ENCODE measurements at places on chromosomes 12 and 14.

DNA sequence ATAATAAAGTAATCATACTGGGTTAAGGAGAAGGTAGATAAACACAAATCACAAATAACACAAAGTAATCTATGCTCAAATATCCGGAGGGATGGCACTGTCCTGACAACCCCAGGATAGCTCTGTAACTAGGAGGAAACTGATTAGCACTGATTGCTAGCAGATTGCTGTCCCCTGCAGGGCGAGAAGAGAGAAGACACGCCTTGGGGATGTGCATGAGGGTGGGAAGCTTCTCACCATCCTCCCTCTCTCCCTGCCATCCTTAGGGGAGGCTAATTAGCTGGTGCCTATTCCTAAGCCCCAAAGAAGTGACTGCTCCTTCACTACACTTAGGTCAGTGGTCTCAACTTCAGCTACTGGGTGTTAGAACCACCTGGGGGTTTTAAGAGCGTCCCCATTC lies 27.0 kb upstream of the TMEM260 start:
- no peak for DNase-seq

DNA sequence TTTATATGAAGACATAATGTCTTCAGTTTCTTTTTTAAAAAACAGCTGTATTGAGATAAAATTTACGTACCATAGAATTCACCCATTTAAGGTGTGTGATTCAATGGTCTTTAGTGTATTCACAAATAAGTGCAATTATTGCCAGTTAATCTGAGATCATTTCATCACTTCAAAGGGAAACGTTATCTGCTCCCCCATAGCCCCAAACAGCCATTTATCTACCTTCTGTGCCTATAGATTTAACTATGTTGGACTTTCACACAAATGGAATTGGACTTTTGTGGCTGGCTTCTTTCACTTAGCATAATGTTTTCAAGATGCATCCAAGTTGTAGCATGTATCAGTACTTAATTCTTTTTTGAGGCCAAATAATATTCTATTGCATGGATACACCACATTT lies 9.7 kb downstream of the PNP start:
- DNase-seq = no peak

DNA sequence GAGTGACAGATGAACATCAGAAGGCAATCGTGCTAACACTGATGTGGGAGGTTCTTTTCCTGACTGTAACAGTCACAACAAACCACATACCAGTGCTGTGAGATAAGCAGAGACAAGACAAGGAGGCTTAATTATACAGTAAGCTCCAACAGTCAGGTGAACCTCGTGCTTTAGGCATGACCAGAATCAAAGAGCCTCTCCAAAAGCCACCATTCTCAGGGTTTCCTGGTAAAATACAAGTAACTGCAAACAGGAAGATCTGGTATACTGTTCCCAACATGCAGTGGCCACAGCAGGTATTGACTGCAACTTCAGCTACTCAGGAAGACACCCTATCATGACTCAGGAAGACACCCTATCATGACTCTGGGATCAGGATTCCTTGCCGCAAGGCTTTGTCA lies 47.3 kb upstream of the GTF2A1 start:
- no peak for DNase-seq

DNA sequence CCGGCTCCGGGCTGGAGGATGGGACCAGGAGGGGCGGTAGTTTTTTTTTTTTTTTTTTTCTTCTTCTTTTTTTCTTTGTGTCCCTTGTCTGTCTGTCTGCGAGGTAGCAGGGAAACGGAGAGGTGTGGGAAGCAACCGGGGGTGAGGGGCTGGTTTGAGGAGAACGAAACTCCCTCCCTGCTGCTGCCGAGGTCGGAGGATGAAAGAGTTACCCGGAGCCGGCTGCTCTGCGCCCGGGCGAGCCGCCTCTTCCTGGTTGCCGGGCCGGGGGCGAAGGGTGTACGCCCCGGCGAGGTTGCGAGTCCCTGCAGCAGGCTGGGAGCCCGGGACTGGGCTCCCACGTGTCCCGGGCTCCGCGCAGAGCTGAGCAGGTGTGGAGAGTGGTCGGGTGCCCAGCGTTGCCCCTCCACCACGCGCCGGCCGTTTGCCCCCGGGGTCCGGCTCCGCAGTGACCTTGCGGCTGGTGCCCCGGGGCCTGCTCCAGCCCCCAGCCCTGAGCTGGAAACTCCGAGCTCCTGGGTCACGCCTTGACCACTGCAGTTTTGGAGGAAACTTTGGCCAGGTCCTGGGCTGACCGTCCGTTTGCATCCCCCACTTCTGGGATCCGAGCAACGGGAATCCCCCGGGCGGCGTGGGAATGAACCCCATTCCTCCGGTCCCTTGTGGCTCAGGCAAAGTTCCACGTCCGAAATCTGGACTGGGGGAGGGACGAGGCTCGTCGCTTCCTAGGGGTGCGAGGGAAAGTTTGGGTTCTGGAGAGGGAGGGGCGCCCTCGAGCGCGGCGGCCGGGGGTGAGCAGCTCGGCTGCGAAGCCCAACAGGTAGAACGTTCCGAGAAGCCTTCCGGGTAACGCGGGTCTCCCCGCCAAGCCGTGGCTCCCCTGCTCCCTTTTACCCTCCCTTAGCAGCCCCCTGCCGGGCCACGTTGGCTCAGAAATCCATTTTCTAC lies 1.3 kb downstream of the CHST11 start:
- DNase-seq = peak; percentile 66

GRCh38 chr12:67520606-67521005 lies 127.9 kb upstream of the DYRK2 start:
- no peak for DNase-seq

GRCh38 chr14:70971560-70971959 lies 64.3 kb downstream of the PCNX1 start:
- DNase-seq = no peak

- DNase-seq = no peak
Observed at GRCh38 chr12:25186788-25187402, 8.1 kb downstream of the DNAI7 start.

DNA sequence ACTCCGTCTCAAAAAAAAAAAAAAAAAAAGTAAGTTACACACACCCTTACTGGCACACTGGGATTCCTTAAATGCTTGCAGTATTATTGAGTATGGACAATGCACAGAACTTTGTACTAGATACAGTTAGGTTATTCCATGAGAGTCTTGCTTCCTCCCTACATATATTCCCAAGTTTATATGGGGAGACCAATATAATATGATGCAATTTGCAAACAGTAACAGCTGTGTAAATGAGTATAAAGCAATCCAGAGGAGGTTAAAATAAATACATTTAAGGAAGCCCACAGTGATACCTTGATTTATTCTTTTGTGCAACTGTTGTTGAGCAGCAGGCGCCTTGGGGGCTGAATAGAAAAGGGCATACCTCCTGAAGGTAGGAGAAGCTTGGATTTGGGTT lies 26.6 kb downstream of the RASSF3 start:
- no peak for DNase-seq

DNA sequence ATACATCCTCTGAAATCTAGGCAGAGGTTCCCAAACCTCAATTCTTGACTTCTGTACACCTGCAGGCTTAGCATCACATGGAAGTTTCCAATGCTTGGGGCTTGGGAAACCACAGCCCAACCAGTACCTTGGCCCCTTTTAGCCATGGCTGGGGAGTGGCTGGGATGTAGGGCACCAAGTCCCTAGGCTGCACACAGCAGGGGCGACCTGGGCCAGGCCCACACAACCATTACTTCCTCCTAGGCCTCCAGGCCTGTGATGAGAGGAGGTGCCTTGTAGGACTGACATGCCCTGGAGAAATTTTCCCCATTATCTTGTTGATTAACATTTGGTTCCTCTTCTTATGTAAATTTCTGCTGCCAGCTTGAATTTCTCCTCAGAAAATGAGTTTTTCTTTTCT lies 1387.4 kb downstream of the FSCB start:
- DNase-seq = no peak

DNA sequence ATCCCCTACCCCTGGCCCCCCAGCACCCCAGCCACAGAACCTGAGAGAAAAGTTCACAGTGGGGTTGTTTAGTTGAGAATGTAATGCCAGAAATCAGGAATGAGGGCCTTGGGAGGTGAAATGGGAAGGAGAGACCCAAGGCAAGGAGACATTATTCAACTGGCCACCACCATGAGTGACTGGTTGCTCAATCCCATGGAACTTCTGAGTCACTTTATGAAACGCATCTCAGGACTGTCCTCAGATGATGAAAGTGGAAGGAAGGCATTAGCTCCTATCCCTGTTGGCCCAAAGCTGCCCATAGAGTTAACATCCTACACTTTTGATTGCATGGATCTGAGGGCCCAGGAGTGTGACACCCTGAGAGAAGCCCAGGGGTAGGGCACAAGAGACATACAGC lies 25.4 kb upstream of the TCL1A start:
- no peak for DNase-seq

DNA sequence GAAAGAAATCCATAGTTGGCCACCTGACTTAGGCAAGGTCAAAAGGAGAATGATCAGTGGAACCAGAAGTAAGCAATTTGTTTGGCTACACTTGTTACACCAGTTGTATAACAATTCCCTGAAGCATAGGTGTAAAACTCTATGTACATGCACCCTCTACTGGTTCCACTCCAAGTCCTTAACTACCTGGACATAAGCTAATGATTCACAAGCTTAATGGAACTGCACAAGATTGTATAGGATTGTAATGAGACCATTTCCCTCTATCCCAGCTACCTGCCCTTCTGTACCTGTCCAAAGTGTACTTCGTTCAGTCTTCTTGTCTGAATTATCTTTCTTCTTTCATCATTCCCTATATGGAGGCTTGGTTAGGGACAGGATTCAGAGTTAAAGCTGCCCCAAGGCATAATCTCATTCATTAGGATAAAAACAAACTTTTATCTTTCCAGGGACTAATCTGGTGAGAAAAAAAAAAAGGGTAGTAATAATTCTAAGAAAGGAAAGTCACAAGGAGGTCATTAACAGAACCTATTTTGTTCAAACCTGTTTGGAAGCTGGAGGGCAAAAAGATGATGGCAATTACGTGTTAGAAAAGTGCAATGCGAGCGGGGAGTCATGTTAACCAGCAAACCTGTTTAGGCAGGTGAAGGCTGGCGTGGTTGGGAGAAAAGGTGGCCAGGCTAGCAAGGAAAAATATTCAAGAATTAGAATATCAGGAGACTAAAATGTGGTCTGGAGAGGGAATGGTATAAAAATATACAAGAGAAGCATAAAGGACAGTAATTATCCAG lies 2.8 kb upstream of the TMEM52B start:
- no peak for DNase-seq

All from stimulated activated CD8-positive, alpha-beta memory T cell treated with anti-CD3 and anti-CD28 coated beads, Interleukin-4, amount 100 ng/mL, for 48 hours (primary cell).